ENCODE measurements at places on chromosomes 12 and 14.

DNA sequence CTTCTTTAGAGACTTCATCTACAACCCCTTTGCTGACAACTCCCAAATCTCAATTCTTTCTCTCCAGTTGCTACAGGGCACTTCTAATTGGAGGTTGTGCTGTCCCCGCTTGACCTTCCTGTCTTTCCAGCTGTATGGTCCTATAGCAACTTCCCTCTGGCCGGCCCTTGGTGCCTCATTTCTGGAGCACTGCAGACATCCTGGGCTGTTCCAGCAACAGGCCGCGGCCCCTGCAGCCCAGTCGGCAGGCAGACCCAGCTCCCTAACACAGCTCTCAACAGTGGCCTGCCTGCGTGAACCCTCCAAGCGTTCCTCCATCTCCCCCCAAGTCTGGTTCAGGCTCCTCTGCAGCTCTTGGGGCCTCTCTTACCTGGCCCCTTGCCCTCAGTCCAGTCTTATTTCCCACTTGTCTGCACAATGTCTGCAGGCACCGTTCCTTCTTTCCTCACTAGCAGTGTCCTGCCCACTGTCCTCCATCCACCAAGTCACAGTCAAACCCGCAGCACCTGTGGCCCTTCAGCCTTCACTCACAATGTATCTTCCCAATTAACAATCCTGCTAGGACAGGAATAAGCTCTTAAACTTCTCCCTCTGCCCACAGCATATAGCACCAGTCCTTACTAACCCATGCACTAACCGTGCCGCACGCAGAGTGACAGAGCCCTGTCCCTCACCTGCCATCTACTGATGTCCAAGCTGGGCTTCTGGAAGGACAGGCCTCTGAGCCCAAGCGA is 1.6 kb upstream of the EML1 start:
- no peak for DNase-seq

DNA sequence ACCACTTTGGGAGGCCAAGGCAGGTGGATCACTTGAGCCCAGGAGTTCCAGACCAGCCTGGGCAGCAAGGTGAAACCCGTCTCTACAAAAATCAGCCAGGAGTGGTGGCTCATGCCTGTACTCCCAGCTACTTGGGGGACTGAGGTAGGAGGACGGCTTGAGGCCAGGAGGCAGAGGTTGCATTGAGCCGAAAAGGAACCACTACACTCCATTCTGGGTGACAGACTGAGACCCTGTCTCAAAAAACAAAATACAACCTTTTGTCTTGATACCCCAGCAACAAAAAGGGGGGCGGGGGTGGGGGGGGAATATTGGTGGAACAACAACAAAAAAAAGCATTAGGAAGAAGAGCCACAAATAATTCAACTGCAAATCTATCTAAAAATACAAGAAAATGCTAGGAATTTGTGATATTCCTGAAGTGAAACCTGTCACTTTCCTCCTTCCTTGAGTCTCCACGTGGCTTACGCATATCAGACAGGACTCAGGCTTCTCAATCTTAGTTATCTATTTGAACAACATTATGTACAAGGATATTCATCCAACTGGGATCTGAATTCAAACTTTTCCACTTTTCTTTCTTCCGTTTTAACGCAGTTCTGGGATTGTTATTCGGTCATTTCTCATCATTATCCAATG is 1.3 kb downstream of the R3HDM2 start:
- DNase-seq, result no peak

GRCh38 chr12:47988073-47989022 is 15.9 kb downstream of the COL2A1 start:
- DNase-seq, result no peak

DNA sequence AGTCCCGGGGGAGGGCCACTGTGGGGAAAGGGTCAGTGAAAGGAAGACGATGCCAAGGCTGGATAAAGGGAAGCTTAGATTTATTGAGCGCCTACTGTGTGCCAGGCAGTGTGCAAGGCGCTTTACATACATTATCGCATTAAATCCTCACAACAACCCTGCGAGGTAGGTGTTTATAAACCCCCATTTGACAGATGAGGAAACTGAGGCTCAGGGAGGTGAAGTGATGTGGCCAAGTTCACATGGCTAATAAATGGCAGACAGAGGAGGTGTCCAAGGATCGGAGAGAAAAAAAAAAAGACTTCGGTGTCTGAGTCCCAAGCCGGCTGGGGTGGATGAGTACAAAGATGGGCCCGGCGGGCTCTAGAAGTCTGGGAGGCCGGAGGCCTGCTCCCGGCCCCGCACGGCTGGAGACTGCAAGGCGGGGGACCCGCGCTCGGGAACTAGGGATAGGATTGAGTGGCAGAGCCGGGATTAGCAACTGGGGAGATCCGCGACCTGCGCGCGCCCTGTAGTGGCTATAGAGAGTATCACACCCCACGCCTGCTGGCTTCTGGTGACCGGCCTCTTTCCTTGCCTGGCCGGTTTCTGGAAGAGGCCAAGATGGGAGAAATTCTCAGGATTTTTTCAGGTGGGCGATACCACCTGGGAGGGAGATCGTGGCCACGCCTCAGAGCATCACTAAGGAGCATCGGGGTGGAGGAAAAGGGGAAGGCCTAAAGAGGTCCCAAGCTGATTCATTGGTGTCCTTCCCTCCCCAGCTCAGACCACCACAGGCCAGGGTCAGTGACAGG is 3.9 kb downstream of the DDN start:
- peak; percentile 94 for DNase-seq

- DNase-seq, result no peak
Measured at GRCh38 chr14:75630695-75631452, 29.8 kb downstream of the ERG28 start.

DNA sequence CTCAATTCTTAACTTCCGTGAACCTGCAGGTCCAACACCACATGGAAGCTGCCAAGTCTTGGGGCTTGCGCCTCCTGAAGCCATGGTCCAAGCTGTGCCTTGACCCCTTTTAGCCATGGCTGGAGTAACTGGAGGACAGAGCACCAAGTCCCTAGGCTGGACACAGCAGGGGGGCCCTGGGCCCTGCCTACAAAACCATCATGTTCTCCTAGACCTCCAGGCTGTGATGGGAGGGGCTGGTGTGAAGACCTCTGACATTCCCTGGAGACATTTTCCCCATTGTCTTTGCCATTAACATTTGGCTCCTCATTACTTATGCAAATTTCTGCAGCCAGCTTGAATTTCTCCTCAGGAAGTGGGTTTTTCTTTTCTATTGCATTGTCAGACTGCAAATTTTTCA is 570.1 kb downstream of the FSCB start:
- no peak for DNase-seq

- DNase-seq, result no peak
Measured at GRCh38 chr14:56244138-56244789, 126.1 kb downstream of the PELI2 start.

- DNase-seq, result peak; percentile 67
Measured at GRCh38 chr12:51391283-51392123, at the start of gene GALNT6. Gene GALNT6, minus strand, starts transcription at chr12:51391406. Its CDS starts 11,625 bp downstream, at chr12:51379781.

GRCh38 chr12:121025442-121026226 is 9.3 kb upstream of the C12orf43 start:
- DNase-seq, result no peak

- no peak for DNase-seq
Measured at GRCh38 chr12:116048879-116049278, 228.6 kb downstream of the MED13L start.

- peak; percentile 60 for DNase-seq
Measured at GRCh38 chr12:132466241-132467201, 23.4 kb upstream of the FBRSL1 start.

- DNase-seq, result no peak
Measured at GRCh38 chr14:56587701-56588100, 8.1 kb downstream of the TMEM260 start.

GRCh38 chr12:58067610-58068387 is 126.4 kb downstream of the ATP23 start:
- DNase-seq, result no peak

GRCh38 chr12:106519607-106520021 is 63.2 kb upstream of the RFX4 start:
- no peak for DNase-seq

DNA sequence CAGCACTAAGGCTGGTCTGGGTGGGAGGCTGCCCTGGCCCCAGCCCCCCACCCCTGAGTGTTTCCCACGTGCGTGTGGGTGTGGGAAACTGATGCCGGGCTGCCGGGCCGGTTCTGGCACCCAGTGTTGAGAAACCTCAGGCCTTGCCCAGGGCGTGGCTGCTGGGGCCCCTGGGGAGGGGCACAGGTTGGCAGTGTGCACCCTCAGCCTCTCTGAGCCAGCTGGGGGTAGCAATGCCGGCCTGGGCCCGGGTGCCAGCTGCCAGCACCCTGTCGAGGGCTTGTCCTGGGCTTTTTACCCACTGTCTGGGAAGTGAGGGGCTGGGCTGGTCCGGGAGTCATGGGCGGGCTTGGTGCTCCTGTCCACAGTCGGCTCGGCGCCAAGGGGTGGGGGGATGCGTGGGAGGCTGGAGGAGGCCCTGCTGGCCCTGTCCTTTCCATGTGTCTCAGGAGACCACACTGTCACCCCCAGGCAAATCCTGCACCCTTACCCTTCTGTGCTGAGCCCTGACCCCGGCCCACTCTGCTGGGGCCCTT is 15.7 kb downstream of the ASPG start:
- DNase-seq, result no peak

GRCh38 chr12:45302621-45303369 is 86.9 kb downstream of the ANO6 start:
- DNase-seq, result no peak

- DNase-seq, result no peak
Measured at GRCh38 chr14:35940291-35940690, 114.2 kb downstream of the BRMS1L start.

DNA sequence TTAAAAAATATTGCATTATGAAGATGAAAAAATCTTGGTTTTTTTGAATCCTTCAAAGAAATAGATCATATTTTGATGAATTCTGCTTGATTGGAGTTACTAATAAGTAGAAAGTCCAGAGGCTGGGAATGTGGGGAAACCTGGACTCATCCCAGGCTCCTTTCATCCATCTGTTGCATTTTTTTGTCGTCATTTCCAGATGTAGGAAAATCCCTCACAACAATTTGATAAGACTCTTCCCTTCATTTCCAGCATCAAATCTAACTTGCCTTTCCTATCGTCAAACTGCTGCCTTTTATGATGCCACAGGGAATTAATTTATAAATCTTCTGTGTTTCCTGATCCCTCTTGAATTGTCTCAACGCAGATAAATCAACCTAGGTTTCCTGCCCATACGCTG is 211.6 kb downstream of the FBXL14 start:
- no peak for DNase-seq

DNA sequence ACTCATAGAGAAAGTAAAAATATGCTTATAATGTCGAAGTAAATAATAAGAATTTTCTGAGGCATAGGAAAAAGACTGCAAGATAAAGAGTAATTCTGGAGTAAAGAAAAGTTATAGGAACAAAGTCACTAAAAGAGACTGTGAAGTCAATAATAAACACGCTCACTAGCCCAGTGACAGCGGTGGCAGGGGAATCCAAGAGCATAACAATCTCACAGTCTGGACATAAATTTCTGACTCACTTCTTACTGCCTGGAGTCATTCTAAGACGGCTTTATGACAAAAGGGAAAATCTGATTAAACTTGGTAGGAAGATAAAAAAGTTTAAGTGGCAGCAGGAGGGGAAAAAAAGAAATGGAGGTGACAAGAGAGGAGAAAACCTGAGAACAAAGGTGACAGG is 56.4 kb upstream of the GRIP1 start:
- no peak for DNase-seq

DNA sequence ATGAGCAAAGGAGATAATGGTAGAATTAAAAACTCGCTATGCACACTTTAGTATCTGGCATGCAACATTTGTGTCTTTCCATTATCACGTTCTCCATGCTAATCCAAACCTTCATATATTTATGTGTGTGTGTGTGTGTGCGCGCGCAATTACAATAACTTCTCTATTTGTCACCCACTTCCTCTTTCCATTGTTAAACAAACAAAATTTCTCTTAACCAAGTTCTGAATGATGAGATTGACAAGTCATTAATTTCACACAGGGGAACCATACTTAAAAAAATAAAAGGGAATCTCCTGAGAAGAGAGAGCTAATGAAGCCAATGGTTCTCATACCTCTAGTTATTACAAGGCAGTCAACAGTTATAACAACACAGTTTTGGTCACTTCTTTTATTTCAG is 575.9 kb upstream of the MDGA2 start:
- no peak for DNase-seq

All from D341Med (cell line).